ENCODE measurements at places on chromosomes 4 and X. TPM values are rescaled to one million over a fixed set of nuclear protein-coding genes. Genes with fewer than 3 reads are reported as not detected.

The WDR17 gene
- 0.48 TPM for total RNA-seq

The FAM9C gene
- total RNA-seq, result not detected

The RAB40AL gene
- total RNA-seq, result 0.68 TPM

The SETD7 gene
- 19.9 TPM for total RNA-seq

The GYPE gene
- not detected for total RNA-seq

GRCh38 chr4:56701644-56702043 lies 20.5 kb upstream of the HOPX start:
- no peak for ATAC-seq

DNA sequence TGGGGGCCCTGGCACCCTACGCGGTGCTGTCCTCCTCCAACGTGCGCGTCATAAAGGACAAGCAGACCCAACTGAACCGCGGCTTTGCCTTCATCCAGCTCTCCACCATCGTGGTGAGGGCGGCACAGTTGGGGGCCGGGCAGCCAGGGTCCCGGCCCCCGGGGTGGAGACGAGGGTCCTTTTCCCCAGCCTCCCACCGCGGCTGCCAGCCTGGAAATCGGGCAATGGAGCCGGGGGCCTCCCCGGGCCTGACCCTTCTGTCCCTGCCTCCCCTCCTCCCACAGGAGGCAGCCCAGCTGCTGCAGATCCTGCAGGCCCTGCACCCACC lies 13.7 kb upstream of the UBA1 start:
- ATAC-seq, result no peak

DNA sequence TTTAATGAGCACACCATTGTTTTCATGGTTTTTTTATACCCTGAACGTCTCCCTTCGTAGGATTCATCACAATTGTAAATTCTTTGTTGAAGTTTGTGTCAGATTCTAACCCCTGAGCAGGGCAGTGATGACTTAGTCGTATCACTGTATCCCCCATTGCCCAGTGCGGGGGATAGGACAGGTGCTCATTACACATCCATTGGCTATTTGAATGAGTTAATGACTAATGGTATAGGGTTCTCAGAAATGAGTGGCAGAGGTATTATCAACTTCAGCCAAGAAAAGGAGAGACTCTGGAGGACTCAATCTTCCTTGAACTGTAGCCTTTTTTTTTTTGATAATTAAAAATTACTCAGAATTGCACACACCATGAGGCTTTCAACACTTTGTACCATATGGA lies 64.6 kb downstream of the SYNPO2 start:
- ATAC-seq, result no peak
